ENCODE measurements at places on chromosomes 16 and 17.

GRCh38 chr16:71573387-71574094 is 3.4 kb downstream of the TAT start:
- DNase-seq = no peak

GRCh38 chr16:24309258-24310142 is 53.4 kb downstream of the CACNG3 start:
- peak; percentile 25 for DNase-seq

DNA sequence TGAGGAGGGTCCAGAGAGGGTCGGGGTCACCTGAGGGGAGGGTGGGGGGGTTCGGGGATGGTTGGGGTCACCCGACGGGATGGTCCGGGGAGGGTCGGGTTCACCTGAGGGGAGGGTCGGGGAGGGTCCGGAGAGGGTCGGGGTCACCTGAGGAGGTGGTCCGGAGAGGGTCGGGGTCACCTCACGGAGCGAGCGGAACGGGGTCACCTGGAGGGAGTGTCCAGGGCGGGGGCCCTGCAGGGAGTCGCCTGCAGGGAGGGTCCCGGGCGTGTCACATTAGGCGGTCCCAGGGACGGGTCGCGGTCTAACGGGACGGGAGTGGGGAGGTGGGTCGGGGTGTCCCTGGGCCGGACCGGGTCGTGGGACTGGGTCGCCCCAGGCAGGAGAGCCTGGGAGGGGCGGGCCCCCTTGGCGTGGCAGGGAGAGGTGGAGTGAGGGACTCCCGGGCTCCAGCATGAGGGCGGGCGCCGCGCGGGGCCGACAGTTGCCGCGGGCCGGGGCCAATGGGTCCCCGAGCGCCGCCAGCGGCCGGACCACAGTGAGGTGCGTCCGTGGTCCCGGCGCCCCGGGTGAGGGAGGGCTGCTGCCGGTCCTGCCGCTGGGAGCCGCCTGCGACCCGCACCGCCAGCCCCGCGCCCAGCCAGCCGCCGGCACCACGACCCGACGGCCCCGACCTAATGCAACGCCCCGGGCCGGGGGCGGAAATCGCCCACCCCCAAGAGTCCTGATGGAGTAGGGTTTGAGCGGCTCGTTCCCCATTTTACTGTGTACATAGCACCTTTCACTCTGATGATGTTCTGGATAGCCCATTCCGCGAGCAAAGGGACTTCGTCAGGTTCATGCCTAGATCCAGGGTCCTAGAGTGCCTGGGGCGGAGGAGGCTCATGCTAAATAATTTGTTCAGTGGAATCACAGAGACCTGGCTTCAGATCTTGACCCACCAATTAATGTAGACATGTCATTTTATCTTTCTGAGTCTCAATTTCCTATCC is 1.2 kb upstream of the ABCA3 start:
- no peak for DNase-seq

DNA sequence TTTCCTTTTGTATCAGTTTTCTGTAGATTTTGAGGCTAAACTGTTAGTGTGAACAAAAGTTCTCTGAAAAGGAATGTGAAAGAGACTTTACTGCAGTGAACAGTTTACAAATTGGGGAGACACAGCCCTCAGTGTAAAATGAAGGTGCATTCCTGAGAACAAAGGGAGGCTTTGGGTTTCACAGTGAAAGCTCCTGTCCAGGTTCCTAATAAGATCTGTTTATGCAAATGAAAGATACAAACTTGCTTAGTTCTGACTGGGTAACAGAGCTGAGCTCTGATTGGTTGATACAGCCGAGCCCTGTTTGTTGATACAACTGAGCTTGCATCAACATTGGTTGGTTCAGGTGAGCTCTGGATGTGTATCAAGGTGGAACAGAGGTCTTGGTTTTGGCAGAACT is 8.3 kb upstream of the CDRT15 start:
- DNase-seq = no peak

DNA sequence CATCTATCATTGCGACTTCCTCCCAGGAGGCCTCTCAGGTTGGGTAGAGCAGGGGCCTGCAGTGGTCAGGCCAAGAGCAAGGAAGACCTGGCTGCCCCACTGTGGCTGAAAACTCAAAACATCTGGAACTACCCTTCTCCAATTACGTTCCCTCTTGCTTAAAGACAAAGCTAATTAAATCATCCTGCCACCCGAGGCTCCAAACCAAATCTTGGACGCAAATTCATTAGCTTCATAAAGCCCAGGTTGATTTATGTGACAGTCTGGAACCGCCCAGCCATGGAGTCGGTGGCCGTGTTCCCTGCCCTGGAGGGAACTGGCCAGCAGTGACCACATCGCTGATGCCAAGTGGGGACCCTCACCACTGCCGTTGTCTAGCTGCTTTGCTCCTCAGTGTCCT is 21.4 kb downstream of the GRIN2C start:
- DNase-seq = no peak

- no peak for DNase-seq
These were observed 210.6 kb downstream of the ZNF423 start for GRCh38 chr16:49645263-49645662.

GRCh38 chr16:85398688-85399582 is 214.2 kb upstream of the GSE1 start:
- no peak for DNase-seq

DNA sequence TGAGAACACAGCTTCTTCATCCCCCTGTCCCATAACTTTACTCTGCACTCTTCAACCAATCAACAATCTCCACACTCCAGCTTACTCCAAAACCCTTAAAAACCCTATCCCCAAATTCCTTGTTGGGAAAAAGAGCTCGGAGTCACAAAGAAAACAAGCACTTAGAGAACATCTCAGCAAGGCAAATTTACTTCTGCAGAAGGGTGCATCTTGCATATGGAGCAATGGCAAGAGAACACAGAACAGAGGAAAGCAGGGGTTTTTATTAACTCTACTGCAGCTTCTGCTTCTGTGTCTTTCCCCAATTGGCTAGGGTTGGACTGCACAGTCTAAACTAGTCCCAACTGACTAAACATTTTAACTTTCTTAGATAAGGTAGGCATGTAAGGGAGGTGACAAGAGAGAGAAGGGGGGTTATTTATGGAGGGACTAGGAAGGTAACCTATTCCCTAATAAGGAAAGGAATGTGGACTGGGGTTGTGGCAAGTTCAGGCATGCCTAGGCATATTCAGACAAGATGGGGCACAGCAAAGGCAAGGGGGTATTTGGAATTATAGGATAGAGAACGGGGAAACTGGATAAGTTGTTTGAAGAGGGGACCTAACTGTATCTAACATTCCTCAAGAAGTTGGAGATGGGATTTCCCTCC is 125.5 kb downstream of the CACNG3 start:
- no peak for DNase-seq

All from renal cortical epithelial cell (primary cell).